ENCODE measurements at places on chromosomes 3 and 15.
A peak's percentile ranks its signal among the peaks of the same experiment; 100 is the strongest.

GRCh38 chr3:123422457-123422856 is 26.4 kb downstream of the ADCY5 start:
- no peak for DNase-seq

DNA sequence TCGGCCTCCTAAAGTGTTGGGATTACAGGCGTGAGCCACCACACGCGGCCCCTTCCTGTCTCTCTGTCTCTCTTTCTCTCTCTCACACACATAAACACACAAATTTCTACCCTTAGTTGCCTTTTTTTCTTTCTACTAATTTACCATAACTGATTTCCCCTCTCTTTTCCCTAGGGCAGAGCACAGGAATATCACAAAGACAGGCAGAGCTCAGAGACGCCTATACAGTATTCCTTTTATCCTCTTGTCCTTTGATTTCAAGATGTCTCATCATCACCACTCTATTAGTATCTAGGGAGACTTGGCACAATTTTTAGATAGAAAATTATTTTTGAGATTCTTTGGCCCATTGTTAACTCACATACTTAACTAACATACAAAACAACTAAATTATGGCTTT is 25.8 kb upstream of the ST3GAL6 start:
- no peak for DNase-seq

DNA sequence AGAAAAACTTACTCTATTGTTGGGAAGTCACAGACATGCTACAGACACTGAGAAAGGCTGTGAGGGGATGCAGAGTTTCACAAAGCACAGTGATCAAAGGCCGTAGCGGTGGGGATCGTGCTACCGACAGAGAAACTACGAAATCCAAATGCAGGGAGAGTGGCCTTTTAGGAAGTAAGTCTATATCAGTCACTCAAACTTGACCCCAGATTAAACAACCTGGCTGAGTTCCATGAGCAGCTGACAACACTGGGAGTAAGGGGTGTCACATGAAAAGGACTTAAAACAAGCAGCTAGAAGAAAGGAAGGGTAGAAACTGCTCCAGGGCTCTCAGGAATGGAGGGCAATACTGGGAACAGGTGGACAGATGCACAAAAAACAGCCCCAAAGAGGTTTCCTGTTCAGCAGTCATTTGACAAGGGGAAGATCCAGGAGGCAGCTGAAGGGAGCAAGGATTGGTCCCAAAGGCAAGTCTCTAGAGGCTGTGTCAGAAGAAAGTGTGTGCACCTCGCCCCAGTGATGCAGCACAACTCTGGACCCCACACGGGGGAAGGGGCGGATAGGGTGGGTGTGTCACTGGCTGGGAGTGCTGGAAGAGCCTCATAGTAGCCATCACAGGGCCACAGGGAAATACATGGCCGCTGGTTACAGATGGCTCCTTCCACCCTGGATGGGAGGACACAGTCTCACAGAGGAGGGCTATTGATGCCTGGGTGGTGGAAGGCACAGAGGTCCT is 20.3 kb upstream of the HDAC11 start:
- no peak for DNase-seq

- no peak for DNase-seq
These were observed 39.2 kb downstream of the SNX4 start for GRCh38 chr3:125480656-125481374.

GRCh38 chr3:48030188-48030587 is 14.0 kb upstream of the MAP4 start:
- DNase-seq = no peak

DNA sequence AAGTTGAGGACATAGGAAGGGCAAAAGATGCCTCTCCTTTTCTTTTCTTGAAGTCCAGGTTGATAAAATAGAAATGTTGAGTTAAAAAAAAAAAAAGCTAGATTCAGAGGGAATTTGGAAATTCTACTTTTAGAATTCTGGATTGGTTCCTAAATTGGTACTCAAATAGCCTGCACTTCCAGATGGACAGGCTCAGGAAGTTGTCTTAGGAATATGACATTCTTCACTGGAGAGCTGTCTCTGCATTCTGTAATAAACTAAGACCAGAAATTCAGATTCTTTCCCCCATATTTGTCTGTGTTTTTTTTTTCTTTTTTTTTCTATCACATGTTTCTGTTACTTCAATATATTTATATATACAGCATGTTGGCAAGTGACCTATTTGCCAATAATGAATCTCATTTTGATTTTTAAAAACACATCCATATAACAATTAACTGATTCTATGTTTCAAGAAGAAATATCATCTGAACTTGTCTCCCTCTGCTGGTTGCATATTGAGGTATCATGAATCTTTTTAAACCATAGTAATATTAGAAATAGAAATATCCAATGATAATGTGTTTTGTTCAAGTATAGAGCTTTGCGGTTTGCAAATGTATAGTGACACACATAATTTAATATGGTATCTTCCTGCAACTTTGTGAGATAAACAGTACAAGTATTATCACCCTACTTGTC is 8.5 kb upstream of the LSAMP start:
- DNase-seq = peak; percentile 14

GRCh38 chr15:33508703-33509102 is 197.9 kb downstream of the RYR3 start:
- DNase-seq = no peak

GRCh38 chr3:107208100-107208499 is 169.1 kb upstream of the CCDC54 start:
- peak; percentile 41 for DNase-seq

DNA sequence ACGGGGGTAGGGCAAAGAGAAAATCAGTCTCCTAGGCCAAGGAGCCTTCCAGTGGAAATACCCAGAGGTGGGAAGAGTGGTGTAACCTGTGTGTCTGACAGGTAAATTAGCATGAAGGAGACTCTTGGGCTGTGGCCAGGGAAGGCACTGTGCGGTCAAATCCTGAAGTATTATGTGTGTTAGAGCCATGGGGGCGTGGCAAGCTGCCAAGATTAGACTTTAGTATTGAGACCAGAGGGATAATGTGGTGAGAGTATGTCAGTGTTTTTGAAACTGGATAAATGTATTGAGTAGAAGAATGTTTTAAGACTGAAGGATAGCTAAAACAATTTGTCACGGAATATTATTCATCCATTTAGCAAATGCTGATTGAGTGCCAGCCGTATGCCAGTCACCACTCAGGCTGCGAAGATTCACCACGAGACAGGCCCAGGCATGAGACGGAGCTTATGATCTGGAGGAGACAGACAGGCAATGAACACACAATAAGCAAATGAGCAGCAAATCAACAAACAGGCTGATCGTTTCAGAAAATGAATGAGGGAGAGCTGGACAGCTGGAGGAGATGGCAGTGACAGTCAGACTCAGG is 445.9 kb downstream of the MCTP2 start:
- peak; percentile 93 for DNase-seq

DNA sequence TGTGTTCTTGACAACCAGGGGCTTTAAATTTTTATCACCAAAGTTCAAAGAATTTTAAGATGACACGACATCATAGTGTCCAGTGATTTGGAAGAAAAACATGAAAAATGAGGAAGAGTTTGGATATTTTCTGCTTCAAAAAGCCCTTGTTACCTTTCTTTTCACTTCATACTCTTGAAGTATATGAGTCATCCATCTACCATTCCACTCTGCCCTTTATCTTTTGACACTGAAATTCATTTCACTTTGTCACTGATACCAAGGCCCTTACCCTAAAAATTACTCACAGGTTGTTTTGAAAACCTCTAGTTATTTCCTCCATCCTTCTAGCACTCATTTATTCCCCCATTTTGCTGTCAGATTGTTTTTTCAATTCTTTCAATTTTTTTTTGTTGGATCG is 42.7 kb downstream of the OR5H15 start:
- DNase-seq = no peak

DNA sequence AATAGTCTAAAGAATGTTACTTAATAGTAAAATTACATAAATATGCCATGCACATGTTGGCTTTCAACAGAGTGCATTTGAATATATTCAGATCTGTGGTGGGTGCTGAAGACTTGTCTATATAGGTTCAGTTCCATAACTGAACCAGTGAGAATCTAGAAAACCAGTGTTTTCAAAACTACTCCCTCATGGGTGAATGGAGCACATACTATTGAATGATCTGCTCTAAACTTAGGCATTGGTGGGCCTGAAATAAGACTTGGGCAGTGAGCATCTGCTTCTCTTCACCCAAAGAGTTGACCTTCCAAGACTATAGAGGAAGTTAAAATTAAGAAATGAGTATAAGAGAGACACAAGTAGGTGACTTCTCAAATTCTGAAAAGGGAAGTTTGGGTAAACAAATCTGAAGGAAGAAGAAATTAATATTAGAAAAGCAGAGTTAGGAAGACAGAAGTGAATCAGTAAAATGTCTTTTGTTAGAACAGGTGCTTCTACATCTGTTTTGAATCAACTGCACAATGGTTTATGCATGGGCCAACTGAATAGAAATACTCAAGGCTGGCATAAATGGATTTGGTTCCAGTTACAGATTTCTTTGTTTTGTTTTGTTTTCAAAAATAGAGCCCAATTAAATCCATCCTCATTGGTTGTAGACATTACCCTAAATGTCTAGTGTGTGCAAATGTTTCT is 19.3 kb downstream of the ALCAM start:
- DNase-seq = no peak

GRCh38 chr15:93758824-93759223 is 472.5 kb upstream of the MCTP2 start:
- DNase-seq = no peak

- DNase-seq = no peak
These were observed 67.7 kb upstream of the CSPG5 start for GRCh38 chr3:47646362-47646761.

- no peak for DNase-seq
These were observed 14.2 kb upstream of the COLQ start for GRCh38 chr3:15535732-15536131.

GRCh38 chr15:100856867-100857266 is 22.8 kb upstream of the ALDH1A3 start:
- DNase-seq = no peak
